Neural progenitor cell (in vitro differentiated cells): ENCODE measurements at places on chromosomes 1 and 21. TPM values are rescaled to one million over a fixed set of nuclear protein-coding genes. Genes with fewer than 3 reads are reported as not detected.

GRCh38 chr1:222000131-222000530 is 258.2 kb upstream of the DUSP10 start:
- no peak overlapping the region for H3K4me3 ChIP-seq
- DNase-seq: no peak
- no peaks in the 10 kb centered on the region for H3K36me3 ChIP-seq

- no peak overlapping the region for H3K4me3 ChIP-seq
- no peaks in the 10 kb centered on the region for H3K36me3 ChIP-seq
- no peak for DNase-seq
- H3K27ac ChIP-seq: no peak overlapping the region
- H3K4me1 ChIP-seq: no peaks in the 10 kb centered on the region
- no peaks in the 10 kb centered on the region for H3K27me3 ChIP-seq
These were observed 95.6 kb downstream of the OLFML2B start for GRCh38 chr1:161928056-161928455.

The SELENBP1 gene
- total RNA-seq: 38.5 and 63.2 TPM in 2 replicates

- no peaks in the 10 kb centered on the region for H3K27me3 ChIP-seq
- no peak overlapping the region for H3K27ac ChIP-seq
- no peak for DNase-seq
- no peaks in the 10 kb centered on the region for H3K4me1 ChIP-seq
- H3K4me3 ChIP-seq: no peak overlapping the region
- H3K36me3 ChIP-seq: no peaks in the 10 kb centered on the region
These were observed 98.4 kb upstream of the TNR start for GRCh38 chr1:175841738-175842187.

DNA sequence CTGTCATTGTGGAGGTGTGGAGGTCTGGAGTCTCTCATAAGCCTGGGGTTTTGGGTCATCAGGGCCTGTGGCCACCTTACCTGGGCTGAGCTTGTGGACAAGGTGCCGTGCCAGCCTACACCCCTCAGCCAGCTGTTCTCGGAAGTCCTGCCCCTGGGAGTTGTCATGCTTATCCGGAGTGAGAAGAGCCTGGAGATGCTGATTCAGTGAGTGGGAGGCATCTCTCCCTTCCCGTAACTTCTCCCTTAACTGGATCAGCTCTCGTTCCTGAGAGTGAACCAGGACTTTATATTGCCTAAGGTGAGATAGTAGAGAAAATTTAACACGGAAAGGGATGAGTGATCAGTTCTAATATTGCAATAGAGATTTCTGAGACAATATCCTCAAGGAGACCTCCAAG is 30.0 kb upstream of the REG4 start:
- H3K4me1 ChIP-seq: no peaks in the 10 kb centered on the region
- H3K36me3 ChIP-seq: no peaks in the 10 kb centered on the region
- H3K27me3 ChIP-seq: no peaks in the 10 kb centered on the region
- DNase-seq: no peak
- no peak overlapping the region for H3K4me3 ChIP-seq

The LAMC1 gene
- 72.8 and 90.2 TPM in 2 replicates for total RNA-seq

GRCh38 chr1:58893257-58893869 is 109.5 kb upstream of the JUN start:
- no peaks in the 10 kb centered on the region for H3K27me3 ChIP-seq
- H3K4me1 ChIP-seq: peaks cover 11% of the 10 kb centered on the region
- no peak for DNase-seq
- no peaks in the 10 kb centered on the region for H3K36me3 ChIP-seq
- no peak overlapping the region for H3K4me3 ChIP-seq

- no peaks in the 10 kb centered on the region for H3K27me3 ChIP-seq
- no peaks in the 10 kb centered on the region for H3K36me3 ChIP-seq
- DNase-seq: no peak
- H3K27ac ChIP-seq: no peak overlapping the region
- peaks cover 18% of the 10 kb centered on the region for H3K4me1 ChIP-seq
These were observed 110.7 kb downstream of the LAMC2 start for GRCh38 chr1:183296782-183297181.

DNA sequence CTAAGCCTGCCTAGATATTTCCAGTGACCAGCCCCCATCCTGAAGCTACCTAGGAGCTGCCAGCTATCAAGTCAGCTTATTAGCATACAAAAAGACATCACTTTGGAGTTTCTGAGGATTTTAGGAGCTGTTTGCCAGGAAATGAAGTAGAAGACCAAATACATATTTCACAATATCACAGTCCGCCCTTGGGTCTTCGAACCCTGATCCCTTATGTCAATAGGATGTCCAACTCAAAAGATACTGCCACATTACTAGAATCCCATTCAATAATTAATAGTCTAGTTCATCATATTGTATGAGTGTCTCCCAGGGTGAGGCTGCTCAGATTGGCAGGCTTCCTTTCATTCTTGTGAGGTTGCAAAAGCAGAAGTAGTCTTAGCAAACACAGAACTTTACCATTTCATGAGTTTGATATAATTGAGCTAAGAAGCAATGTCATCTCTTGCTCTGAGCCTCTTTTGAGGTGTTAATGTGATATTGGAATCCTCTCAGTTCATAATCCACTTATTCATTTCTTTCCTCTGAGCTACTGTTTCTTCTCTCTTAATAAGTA is 13.6 kb downstream of the IPO9 start:
- no peak overlapping the region for H3K27ac ChIP-seq
- H3K4me1 ChIP-seq: no peaks in the 10 kb centered on the region
- H3K27me3 ChIP-seq: no peaks in the 10 kb centered on the region
- H3K4me3 ChIP-seq: no peak overlapping the region

DNA sequence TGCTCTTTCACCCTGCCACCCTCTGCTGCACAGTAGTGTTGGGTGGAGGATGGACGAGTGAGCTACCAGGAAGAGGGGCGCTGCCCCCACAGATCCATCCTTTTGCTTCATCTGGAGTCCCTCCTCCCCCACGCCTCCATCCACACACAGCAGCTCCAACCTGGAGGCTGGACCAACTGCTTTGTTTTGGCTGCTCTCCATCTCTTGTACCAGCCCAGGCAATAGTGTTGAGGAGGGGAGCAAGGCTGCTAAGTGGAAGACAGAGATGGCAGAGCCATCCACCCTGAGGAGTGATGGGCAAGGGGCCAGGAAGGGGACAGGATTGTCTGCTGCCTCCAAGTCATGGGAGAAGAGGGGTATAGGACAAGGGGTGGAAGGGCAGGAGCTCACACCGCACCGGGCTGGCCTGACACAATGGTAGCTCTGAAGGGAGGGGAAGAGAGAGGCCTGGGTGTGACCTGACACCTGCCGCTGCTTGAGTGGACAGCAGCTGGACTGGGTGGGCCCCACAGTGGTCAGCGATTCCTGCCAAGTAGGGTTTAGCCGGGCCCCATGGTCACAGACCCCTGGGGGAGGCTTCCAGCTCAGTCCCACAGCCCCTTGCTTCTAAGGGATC is 8.5 kb downstream of the CHRNB2 start:
- DNase-seq: no peak
- no peaks in the 10 kb centered on the region for H3K27me3 ChIP-seq
- no peak overlapping the region for H3K4me3 ChIP-seq
- H3K36me3 ChIP-seq: no peaks in the 10 kb centered on the region

The OPRD1 gene
- 0.37 and 0.77 TPM in 2 replicates for total RNA-seq

- no peak overlapping the region for H3K27ac ChIP-seq
- no peak overlapping the region for H3K4me3 ChIP-seq
- no peaks in the 10 kb centered on the region for H3K36me3 ChIP-seq
- DNase-seq: no peak
- H3K4me1 ChIP-seq: peaks cover 14% of the 10 kb centered on the region
These were observed 479.0 kb downstream of the PTBP2 start for GRCh38 chr1:97200595-97200994.

DNA sequence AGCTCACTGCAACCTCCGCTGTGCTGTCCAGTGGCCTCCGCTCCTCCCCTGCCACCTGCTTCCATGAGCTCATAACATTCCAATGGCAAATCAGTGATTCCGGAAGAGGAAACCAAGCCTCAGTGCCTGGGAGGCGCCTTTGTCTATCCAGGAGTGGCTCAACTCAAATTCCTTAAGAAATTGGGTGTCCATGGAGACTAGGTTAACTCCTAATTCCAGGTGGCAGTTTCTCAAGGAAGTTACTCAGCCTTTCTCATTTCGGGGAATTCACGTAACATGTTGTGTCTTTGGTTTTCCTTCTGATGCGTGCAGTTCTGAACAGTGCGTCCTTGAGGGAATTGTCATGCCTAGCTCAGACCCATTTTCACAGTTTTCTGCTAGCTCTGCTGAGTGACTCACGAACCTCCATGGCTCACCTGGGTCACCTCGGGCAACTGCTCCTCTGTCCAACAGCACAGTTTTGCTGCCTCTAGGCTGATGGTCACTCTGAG is 89.9 kb upstream of the DSCAM start:
- H3K27me3 ChIP-seq: no peaks in the 10 kb centered on the region
- H3K36me3 ChIP-seq: no peaks in the 10 kb centered on the region
- no peak overlapping the region for H3K4me3 ChIP-seq
- peaks cover 12% of the 10 kb centered on the region for H3K4me1 ChIP-seq

- no peak overlapping the region for H3K4me3 ChIP-seq
- H3K4me1 ChIP-seq: no peaks in the 10 kb centered on the region
- H3K27ac ChIP-seq: no peak overlapping the region
- H3K36me3 ChIP-seq: no peaks in the 10 kb centered on the region
- no peaks in the 10 kb centered on the region for H3K27me3 ChIP-seq
These were observed 316.4 kb upstream of the ADGRL2 start for GRCh38 chr1:81484284-81484683.

- no peak overlapping the region for H3K4me3 ChIP-seq
- no peak for DNase-seq
- H3K36me3 ChIP-seq: no peaks in the 10 kb centered on the region
- H3K4me1 ChIP-seq: no peaks in the 10 kb centered on the region
These were observed 154.3 kb downstream of the COQ8A start for GRCh38 chr1:227094249-227094966.

GRCh38 chr21:36859744-36860501 is 106.5 kb downstream of the HLCS start:
- DNase-seq: no peak
- H3K4me3 ChIP-seq: no peak overlapping the region
- no peaks in the 10 kb centered on the region for H3K4me1 ChIP-seq

GRCh38 chr1:9867408-9868243 is 42.4 kb downstream of the CTNNBIP1 start:
- no peaks in the 10 kb centered on the region for H3K27me3 ChIP-seq
- no peaks in the 10 kb centered on the region for H3K36me3 ChIP-seq
- H3K4me1 ChIP-seq: no peaks in the 10 kb centered on the region

The KANK4 gene
- total RNA-seq: 0.40 TPM in 1 of 2 replicates, not detected in the other

The DMRTA2 gene
- 0.46 TPM in 1 of 2 replicates, not detected in the other for total RNA-seq

The OR2G6 gene
- not detected in 2 replicates for total RNA-seq

- no peak overlapping the region for H3K27ac ChIP-seq
- no peaks in the 10 kb centered on the region for H3K4me1 ChIP-seq
- H3K4me3 ChIP-seq: no peak overlapping the region
- H3K27me3 ChIP-seq: no peaks in the 10 kb centered on the region
- no peak for DNase-seq
These were observed 1.1 kb downstream of the IL24 start for GRCh38 chr1:206898089-206898914.

The MANEAL gene
- total RNA-seq: 0.24 and 0.40 TPM in 2 replicates

DNA sequence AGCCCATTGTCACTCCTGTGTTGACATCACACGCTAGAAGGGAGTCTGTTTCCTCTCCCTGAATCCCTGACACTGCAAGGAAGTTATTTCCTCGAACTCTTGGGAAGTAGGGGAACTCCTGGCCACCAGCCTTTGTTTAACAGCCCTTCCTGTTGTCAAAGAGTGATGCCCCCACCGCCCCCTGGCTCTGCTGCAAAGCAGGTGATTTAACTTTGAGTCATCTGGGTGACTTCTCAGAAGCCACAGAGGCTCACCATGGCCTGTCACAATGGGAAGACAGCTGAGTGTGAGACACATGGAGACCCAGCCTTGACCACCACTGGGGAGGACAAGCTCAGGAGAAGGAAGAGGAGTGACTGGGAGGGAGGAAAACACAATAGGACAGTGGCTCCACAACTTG is 182.8 kb downstream of the PSMG1 start:
- no peaks in the 10 kb centered on the region for H3K36me3 ChIP-seq
- H3K27me3 ChIP-seq: no peaks in the 10 kb centered on the region
- H3K27ac ChIP-seq: no peak overlapping the region
- H3K4me1 ChIP-seq: peaks cover 6% of the 10 kb centered on the region
- H3K4me3 ChIP-seq: no peak overlapping the region
- no peak for DNase-seq

The BRDT gene
- not detected in 2 replicates for total RNA-seq

GRCh38 chr1:163367721-163368120 is 46.0 kb downstream of the NUF2 start:
- no peak overlapping the region for H3K27ac ChIP-seq
- H3K36me3 ChIP-seq: no peaks in the 10 kb centered on the region
- H3K4me1 ChIP-seq: no peaks in the 10 kb centered on the region
- H3K4me3 ChIP-seq: no peak overlapping the region
- no peak for DNase-seq

DNA sequence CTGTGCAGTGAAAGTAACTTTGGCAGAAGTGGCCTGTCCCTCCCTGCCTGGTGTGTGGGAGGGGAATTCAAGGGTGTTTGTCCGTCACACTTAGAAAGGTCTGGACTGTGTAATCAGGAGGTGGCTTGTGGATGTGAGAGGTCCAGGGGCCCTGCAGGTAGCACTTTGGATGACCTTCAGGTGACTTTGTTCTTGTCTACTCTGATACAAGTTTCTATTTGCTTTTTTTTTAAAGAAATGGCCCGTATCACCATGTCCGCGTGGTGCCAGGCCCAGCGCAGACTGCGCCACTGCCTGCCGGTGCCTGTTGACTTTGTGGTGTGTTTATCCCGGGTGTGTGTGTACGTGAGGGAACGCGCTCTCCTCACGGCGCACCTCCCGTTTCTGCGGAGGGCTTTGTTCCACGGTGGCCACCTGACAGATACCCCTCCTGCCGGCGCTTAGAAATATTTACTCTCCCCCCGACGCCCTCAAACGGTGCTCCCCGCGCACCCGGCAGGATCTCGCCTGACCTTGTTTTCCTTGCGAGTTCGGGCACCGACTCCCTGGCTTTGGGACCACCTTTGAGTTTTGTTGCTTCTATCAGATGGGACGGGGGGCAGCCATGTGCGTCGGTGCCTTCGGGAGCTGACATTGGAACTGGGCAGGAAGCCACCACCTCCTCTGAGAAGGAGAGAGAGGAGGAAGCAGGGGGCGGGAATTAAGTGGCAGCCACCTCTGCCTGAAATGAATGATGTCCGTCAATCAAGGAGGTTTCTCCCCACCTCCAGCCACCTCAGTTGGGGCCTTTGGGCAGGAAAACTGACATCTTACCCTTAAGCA is 119.4 kb downstream of the PRDM16 start:
- no peak overlapping the region for H3K4me3 ChIP-seq
- no peak for DNase-seq
- H3K36me3 ChIP-seq: no peaks in the 10 kb centered on the region
- no peak overlapping the region for H3K27ac ChIP-seq

The GALE gene
- total RNA-seq: 15.6 and 24.2 TPM in 2 replicates
